Activated CD4-positive, alpha-beta memory T cell treated with anti-CD3 and anti-CD28 coated beads, Interleukin-2, amount 10 ng/mL, durations not matched to agents 7 days and 5 days (primary cell): ENCODE measurements at places on chromosomes 16 and 17.

- no peak for DNase-seq
These were observed 1.3 kb downstream of the SBK1 start for GRCh38 chr16:28293601-28293960.

- DNase-seq = no peak
These were observed 45.0 kb upstream of the CLEC3A start for GRCh38 chr16:77977339-77977738.

- DNase-seq = no peak
These were observed 482 bp downstream of the DCTPP1 start for GRCh38 chr16:30429418-30429677.

- DNase-seq = peak; percentile 88
These were observed at the start of gene CDT1 for GRCh38 chr16:88803264-88803987. TSS of gene CDT1 (plus strand) at chr16:88803789. CDS start at chr16:88803832, 43 bp downstream.

DNA sequence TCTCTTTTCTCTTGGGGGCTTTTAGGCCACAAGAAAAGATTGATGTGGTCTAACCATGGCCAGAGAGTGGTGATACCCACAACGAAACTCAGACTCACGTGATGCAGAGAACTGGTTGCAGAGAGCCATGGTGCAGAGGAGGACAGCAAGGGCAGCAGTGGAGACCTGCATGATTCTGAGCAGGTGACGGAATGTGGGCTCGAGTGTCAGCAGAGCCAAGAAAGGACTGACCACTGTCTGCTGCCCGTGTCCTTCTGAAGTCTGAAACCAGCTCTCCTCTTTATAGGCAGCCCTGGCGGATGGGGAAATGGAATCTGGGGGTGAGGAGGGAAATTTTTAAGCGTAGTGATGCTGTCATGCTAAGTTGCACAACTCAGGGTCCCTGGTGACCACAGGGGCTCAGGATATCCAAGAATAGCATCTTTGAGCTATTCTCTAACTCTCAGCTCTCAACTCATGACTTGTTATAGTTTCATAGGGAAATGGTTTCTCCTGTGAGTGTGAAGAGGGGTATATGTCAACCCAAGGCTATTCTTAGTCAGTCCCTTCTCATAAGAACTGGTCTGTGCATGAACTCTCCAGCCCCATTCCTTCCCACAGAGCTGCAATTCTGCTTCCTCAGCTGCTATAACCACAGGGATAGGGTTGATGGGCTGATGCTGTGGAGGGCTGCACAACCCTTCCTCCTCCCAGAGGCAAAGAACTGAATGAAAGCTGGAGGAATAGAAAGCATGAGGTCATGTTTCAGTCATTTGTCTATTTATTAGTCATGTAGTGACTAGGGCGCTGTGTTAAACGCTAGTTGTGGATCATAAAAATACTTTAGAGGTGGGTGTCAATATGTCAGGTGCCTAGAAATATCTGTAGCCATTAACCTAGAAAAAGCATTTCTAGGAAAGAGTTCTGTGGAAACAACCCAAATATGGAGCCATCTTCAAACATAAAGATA, at the start of gene CCL3:
CCL3 (minus strand) TSS at position 256 of the 949 bp plus-strand sequence; CDS start at position 171, 85 bp downstream.
- DNase-seq = peak; percentile 47

- DNase-seq = no peak
These were observed 87.7 kb downstream of the MRM3 start for GRCh38 chr17:869567-870525.

DNA sequence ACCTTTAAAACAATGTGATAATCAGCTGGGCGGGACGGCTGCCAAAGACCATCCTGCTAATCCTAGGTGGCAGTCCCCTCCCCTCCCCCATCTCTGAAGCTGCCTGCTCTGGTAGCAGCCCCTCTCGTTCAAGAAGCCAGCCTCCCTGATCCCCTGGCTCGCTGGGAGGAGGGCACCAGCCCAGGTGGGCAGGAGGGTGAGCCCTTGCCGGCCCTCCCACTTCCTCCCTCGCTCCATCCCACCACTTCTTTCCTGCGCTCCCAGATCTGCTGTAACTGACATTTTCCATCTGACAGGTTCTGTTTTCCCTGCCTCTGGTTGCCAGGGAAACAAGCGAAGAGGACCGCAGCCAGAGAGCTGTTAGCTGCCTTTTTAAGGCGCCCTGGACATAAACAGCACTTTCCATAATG, 155.7 kb upstream of the TNRC6C start:
- no peak for DNase-seq

DNA sequence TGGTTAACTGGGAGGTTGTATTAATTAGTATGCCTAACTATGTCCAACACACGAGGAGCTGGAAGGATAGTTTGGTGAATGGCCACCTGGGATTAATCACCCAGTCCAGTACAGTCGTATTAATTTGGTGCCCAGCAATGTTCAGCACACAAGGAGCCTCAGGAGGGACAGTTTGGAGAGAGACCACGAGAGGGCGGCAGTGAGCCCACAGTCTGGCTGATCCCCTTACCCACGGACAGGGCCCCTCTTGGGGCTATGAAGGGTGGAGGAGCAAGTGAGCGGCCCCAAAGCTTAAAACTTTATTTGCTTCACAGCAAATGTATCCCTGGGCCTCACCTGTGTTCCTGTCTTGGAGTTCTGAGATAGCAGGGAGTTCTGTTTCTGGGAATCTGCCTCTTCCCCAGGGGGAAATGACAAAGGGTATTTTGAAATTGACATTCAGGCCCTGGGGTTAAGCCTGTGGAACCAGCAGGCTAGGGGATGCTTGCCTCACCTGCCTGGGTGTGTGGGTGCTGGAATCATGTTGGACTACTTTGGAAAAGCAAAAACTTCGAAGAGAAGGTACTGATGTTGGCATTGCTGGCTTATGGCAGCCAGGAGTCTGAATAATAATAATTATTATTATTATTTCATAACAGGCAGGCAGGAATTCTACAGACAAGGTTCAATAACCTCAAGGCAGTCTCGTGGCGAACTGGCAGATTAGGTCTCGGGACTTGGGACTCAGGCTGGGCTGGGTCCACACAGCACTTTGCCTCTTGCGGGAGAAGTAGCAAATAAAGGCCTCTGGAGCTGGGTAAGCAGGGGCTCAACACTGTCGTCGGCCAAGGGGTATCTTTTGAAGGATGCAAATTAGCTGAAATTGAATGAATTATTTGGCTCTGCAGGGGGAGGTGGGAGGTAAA, 227.6 kb upstream of the ASIC2 start:
- DNase-seq = peak; percentile 39

- no peak for DNase-seq
These were observed 41.9 kb upstream of the RBBP6 start for GRCh38 chr16:24497440-24497839.

GRCh38 chr17:43644081-43644480, 17.6 kb downstream of the MEOX1 start:
- no peak for DNase-seq

- DNase-seq = no peak
These were observed 505.5 kb downstream of the NPIPA7 start for GRCh38 chr16:16884451-16884850.

DNA sequence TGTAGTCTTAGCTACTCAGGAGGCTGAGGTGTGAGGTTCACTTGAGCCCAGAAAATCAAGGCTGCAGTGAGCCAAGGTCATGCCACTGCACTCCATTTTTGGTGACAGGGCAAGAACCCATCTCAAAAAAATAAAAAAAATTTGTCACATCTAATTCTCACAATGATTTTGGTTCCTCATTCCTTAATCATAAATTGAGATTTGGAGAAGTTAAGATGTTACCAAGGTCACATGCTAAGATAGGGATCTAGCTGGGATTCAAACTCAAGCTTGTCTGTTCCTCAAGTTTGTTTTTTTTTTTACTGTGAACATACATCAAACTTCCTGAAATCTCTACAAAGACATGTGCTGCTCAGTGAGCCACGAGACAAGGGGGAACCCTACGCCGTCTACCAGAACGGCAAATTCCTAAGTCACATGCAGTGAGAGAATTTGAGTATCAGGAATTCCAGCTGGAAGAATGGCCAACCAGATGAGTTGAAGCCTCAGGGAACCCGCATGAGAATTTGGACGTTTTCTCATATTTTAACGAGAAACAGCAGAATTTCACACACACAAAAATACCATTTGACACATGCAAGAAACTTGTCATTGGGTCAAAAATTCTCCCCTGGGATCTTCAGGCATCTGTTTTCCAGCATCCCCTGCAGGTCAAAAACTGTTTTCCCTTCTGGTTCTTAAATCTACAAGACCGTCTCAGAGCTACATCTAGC, 414.1 kb upstream of the GOT2 start:
- no peak for DNase-seq

GRCh38 chr17:43911904-43912303, 4.6 kb upstream of the MPP2 start:
- DNase-seq = no peak

GRCh38 chr17:59513934-59514841, 51.2 kb upstream of the DHX40 start:
- DNase-seq = no peak

DNA sequence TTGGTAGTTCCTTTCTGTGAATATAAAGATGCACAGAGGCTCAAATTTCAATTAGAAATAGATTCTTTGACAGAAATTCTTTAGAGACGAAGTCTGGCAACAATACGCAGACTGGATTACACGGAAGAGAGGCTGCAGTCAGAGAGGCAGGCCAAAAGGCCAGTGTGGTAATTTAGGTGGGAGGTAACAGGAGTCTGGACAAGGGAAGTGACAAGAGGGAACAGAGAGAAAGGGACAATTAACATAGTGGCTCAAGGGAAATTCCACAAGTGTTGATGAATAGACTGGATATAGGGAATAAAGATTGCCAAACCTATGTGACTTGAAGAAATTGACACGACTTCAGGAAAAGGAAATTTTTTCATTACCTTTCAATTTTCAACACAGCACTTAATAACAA, 54.6 kb downstream of the STX8 start:
- no peak for DNase-seq

GRCh38 chr17:47831934-47832327, 461 bp downstream of the LRRC46 start:
- DNase-seq = no peak

GRCh38 chr17:42773290-42774035, at the start of gene VPS25:
TSS of gene VPS25 (plus strand) at chr17:42773449. CDS start at chr17:42773476, 27 bp downstream.
- peak; percentile 79 for DNase-seq

DNA sequence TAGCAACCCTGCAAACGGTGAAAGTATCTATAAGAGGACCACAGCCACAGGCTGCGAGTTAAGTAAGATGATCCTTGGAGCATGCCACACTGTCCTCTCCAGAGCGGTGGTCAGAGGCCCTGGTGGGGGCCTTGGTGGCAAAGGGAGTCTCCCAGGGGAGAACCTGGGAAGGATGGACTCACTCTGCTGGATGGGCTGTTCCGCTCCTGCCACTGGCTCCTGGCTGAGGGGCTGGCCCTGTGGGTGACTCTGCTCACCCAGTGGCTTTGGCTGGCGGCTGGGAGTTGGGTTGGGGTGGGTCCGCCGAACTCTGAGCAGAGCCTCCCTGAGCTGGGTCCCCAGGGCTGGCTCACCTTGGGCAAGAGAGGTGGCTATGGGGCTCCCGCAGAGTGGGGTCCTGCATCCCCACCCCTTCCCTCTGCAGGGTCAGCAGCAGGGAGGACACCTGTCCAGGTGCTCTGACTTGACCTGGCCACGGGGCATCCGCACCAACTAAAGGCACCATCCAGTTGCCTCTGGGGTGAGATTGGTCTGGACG, 7.3 kb downstream of the CDK5R1 start:
- DNase-seq = no peak

DNA sequence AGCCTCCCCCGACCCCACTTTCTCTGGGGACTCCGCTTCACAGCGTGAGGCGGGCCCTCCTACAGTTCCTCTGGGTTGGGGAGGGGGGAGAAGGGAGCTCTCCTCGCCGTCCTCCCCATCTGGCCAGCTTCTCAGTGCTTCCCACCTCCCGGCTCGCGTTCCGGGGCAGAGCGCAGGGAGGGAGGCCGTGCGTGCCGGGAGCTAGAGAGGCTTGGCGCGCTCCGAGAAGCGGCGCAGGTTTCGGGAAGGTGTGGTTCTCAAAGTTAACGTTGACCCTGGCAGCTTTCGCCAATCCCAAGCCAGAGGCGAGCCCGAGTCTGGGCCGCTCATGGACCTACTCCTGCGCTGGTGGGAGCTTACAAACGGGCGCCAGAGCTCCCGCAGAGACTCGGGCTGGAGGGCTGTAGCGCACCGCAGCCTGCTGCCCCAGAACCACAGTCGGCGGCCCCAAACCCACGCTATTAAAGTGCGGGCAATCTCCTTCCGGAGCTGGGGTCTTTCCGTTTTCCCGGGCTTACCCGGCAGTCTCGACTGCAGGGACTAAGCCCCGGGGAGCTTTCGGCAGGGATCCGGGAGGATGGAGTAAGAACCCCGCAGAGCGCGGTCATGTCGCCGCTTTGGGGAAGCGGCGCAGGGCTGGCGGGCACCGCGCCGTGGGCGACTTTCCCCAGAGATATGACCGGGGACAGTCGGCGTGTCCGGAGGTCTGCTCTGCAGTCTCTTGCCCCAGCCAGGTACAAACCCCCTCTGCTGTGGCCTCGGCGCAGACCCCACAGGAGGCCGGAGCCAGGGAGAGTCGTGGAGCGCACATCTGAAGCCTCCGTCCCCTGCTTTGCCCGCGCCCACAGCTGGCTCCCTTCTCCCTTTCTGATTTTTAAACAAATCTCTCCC, 787 bp downstream of the CDH11 start:
- no peak for DNase-seq

DNA sequence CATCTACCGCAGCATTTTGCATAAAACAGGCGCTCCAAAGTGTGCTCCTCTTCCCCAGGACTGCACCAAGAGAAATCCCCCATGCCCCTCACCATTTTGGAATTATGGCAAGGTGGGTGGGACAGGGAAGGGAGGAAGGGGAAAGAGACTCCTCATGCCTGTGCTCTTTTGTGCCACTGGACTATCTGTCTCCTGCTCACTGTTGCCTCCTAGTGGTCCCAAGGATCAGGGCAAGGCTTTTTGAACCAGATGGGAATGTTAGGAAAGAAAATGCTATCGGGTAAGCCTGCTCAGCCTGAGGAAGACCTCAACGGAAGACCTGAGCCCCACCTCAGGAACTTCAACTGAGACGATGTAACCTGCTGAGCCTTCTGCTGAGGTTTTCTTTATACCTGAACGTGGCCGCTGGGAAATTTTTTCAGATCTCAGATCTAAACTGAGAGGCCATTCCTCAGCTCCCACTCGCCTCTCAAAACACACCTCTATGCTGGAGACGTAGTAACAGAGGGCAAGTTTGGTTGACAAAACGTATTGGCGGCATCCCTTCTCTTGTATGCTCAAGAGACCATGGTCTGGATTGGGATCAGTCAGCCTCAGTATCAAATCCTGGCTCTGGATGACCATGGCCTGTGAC, 58.3 kb downstream of the SPACA3 start:
- peak; percentile 48 for DNase-seq

- no peak for DNase-seq
These were observed 21.8 kb downstream of the CBFB start for GRCh38 chr16:67050796-67051195.

GRCh38 chr17:36461330-36462110, 25.0 kb upstream of the ZNHIT3 start:
- no peak for DNase-seq

GRCh38 chr17:64291268-64291851, 28.3 kb upstream of the TEX2 start:
- no peak for DNase-seq
